Bronchial smooth muscle cell (primary cell): ENCODE measurements at places on chromosomes 4 and X. TPM values are rescaled to one million over a fixed set of nuclear protein-coding genes. Genes with fewer than 3 reads are reported as not detected.

OPN1LW gene
- total RNA-seq = not detected in 2 replicates

RNF128 gene
- 3.3 and 3.6 TPM in 2 replicates for total RNA-seq

SORBS2 gene
- 0.32 TPM in 1 of 2 replicates, not detected in the other for total RNA-seq

KDR gene
- 0.16 TPM in 1 of 2 replicates, not detected in the other for total RNA-seq

NSUN7 gene
- total RNA-seq = not detected in 2 replicates

GPR101 gene
- not detected in 2 replicates for total RNA-seq

GLOD5 gene
- total RNA-seq = not detected in 2 replicates

EVC gene
- total RNA-seq = 42.9 and 54.7 TPM in 2 replicates

PCSK1N gene
- 0.09 and 0.16 TPM in 2 replicates for total RNA-seq

PAGE2B gene
- total RNA-seq = not detected in 2 replicates

XPNPEP2 gene
- total RNA-seq = 2.5 and 4.8 TPM in 2 replicates

STOX2 gene
- 1.1 and 2.2 TPM in 2 replicates for total RNA-seq

IQCM gene
- total RNA-seq = 0.09 and 0.16 TPM in 2 replicates

SLC7A11 gene
- 37.5 and 75.0 TPM in 2 replicates for total RNA-seq

LUZP4 gene
- not detected in 2 replicates for total RNA-seq

TMPRSS11D gene
- under 0.01 TPM in 2 replicates for total RNA-seq

ZFP42 gene
- under 0.01 TPM in 1 of 2 replicates, not detected in the other for total RNA-seq

TMEM192 gene
- total RNA-seq = 1.1 and 2.7 TPM in 2 replicates

CYP2U1 gene
- 12.9 and 15.2 TPM in 2 replicates for total RNA-seq

ZCCHC18 gene
- total RNA-seq = 0.69 and 1.7 TPM in 2 replicates

RAB33A gene
- 2.5 and 4.4 TPM in 2 replicates for total RNA-seq
